ENCODE measurements at places on chromosomes 6 and 20.

GRCh38 chr20:10711903-10712451 is 38.2 kb upstream of the JAG1 start:
- DNase-seq, result no peak

- peak; percentile 95 for DNase-seq
These were observed 66.6 kb downstream of the TNFAIP3 start for GRCh38 chr6:137933696-137934095.

GRCh38 chr6:168408504-168409136 is 32.4 kb upstream of the SMOC2 start:
- no peak for DNase-seq

- no peak for DNase-seq
These were observed 48.9 kb upstream of the CCN6 start for GRCh38 chr6:112005013-112005371.

- no peak for DNase-seq
These were observed 146.5 kb downstream of the SYCP2 start for GRCh38 chr20:59786801-59787537.

- DNase-seq, result no peak
These were observed 117.0 kb upstream of the KCNK16 start for GRCh38 chr6:39439342-39440038.

- peak; percentile 39 for DNase-seq
These were observed 55.2 kb upstream of the NOX3 start for GRCh38 chr6:155510879-155511278.

- DNase-seq, result peak; percentile 17
These were observed 2.2 kb downstream of the NRN1 start for GRCh38 chr6:6004390-6004995.

DNA sequence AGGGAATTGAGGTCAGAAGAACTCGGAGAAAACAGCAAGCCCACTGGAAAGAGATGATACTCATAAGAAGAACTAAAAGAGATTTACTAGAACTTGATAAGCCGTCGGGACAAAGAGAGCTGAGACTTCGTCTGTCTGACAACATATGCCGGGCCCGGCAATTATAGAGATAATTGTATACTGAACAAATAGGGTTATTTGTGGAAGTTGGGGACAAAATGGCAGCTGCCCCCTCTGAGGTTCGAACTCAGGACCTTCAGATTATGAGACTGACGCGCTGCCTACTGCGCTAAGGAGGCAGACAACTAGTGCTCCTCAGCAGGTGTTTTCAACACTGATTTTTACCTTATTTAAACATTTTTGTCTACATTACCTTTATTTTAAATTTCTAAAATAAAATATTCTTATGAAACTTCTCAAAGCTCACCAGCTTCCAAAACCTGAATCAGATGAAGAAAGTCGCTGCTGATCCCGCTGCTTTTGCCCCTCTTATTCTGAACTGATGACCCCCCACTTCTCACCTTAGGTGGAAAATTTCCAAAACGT is 29.3 kb upstream of the TRIM27 start:
- peak; percentile 59 for DNase-seq
